ENCODE measurements at places on chromosomes 12 and 14.
A peak's percentile ranks its signal among the peaks of the same experiment; 100 is the strongest.

DNA sequence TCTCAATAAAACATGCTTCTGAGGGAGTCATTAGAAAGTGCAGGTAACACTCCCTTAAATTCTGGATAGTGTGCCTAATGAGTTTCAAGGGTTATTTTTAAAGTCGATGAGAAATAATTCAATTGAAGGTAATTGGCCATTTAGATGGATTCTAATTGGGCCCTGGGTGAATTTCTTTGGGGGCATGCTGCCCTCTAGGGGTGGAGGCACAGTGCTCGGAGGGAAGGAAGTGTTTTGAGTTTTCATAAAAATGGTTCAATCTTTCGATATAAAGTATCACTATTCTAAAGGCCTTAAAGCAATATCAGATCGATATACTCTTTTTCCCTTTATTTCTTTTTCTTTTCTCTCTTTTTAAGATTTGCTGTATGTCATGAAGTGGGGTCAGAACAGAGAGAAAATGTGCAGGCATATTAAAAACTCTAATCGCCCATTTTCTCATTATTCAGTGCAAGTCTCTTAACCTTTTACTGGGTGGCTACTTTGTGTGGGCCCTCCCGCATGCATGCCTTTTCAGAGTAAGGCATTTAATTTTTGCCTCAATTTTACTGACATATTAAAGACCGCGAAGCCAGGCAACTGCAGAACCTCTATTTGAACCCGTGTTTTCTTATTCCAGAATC lies 25.5 kb downstream of the NKX2-8 start:
- DNase-seq, result peak; percentile 25

DNA sequence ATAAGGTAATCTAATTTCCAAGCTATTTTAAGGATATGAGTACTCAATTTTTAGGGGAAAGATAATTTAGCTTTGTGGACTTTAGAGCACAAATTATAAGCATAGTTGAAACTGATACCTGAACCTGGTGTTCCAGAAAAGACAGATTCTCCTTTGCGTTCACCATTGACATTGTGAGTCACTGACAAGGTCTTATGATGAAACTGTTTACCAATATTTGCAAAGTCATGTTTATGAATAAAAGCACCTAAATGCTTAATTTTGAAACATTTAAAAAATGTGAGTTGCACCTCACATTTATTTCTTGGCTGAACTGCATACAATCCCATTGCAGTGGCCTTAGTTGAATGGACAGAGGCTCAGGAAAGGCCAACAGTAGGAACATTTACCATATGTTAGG lies 3.9 kb downstream of the BCAT1 start:
- DNase-seq, result no peak

DNA sequence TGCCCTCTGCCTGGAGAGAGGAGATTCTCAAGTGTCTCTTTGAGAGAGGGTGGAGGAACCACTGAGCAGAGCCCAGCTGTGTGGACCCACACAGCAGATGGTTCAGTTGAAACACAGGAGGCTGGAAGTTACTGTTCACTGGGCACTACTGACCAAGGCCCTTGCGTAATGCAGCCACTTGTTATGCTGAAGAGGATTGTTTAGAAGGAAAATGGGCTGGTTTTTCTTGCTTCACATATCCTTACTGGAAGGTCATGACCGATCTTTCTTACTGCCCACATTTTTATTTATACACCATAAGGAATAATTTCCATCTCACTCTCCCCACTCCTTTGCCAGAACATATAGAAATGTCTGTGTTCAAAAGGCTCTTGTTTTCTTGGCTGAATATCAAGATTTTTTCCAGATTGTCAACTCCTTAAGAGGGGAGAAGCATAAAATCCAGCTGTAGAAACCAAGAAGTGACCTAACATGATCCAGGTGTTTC lies 375.1 kb upstream of the DDHD1 start:
- DNase-seq, result no peak

DNA sequence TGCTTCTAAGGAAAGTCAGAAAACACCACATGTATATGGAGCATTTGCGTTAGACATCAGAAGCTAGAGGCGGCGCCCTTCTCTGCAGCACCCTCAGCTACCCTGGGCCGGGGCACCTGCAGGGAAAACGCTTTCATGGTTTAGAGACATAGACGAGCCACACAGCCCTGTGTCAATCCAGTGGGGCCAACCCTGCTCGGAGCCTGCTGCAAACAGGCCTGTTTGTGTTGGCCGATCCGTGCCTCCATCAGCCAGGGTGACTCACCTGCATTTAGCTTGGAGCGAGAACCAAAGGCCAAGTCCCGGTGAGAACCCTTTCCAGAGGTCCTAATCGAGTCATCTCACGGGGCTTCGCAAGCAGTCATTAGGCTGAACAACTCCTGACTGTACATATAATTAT lies 19.5 kb upstream of the FZD10 start:
- no peak for DNase-seq

- DNase-seq, result no peak
Measured at GRCh38 chr14:97180304-97181200, 383.4 kb downstream of the VRK1 start.

DNA sequence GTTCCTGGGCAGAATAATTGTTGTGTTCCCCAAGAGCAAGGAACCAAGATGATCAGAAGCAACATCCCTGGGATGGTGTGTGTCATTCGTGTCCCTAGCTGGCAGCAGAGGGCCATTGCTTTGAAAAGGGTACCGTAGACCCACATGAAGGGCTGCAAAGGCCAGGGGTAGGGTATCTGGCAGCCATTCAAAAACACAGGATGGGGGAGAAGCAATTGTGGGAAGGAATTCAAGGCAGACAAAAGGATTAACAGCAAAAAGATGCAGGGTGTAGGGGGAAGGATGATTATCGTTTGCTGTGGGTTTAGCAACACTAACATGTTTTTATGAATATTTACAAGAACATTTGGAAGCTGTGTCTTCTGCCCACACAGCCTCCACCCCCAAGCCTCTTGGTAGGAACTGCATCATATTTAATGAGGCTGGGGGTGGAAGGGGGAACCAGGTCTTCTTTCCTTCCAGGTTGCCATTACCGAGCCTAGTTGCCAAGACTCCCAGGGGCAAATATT lies 169.0 kb upstream of the G2E3 start:
- DNase-seq, result no peak

DNA sequence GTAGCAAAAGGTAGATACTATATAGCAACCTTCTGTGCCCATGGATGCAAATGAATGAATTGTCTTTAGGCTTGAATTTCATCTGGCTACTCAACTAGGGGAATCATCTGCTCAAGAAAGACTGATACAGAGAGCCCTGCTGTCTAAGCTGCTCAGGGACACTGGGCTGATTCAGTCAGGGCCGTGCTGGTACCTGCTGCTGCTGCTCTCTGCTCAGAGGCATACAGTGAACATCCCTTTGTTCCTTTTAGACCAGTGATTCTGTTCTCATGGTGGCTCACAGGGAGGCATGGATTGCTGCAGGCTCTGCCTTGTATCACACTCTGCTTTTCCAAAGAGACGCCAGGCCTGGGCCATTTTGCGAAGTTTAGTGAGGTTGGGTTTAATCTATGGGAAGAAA lies 14.1 kb downstream of the EIF2B2 start:
- DNase-seq, result no peak

DNA sequence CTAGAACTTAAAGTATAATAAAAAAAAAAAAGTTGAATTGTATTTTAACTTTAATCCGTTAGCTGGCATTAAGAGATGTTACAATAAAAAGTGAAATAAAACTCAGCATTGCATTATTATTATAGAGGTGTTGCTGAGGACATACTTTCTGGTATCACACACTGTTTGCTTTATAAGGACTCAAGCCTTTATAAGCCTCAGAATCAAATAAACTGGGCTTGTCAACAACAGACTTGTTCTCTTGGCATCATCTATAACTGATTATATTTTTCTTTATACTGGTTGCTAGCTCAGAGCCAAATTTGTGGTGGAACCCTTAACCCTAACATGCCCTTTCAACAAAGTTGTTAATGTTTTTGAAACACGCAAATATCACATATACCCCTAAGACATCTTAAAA lies 62.3 kb downstream of the DDHD1 start:
- DNase-seq, result no peak

DNA sequence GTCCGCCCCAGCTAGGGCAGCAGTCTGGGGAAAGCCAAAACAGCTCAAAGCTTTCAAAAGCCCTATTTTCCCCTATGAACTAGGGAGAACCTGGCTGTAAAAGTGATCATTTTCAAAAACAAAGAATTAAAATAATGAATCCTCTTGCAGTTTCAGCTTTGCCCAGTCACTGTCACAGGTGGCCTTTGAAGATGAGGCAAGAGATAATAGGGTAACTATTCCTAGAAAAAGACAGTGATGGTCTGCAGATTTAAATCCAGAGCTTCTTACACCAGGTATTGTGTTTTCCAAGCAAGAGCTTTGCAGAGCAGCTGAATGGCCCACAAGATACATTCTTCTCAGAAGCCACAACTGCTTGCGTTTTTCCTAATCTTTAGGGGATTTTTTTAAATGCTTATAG lies 80.2 kb upstream of the NUDT4 start:
- no peak for DNase-seq

- no peak for DNase-seq
Measured at GRCh38 chr14:61518403-61518802, 176.9 kb upstream of the HIF1A start.
